ENCODE measurements at places on chromosomes 11 and 22.

GRCh38 chr22:30266445-30267381 lies at the start of gene OSM:
Gene OSM, minus strand, starts transcription at chr22:30266851. Its CDS starts 52 bp downstream, at chr22:30266799.
- DNase-seq: no peak

GRCh38 chr11:19842505-19842904 lies 129.9 kb downstream of the NAV2 start:
- DNase-seq: no peak

- no peak for DNase-seq
Observed at GRCh38 chr11:102829316-102830000, 14.0 kb downstream of the MMP3 start.

DNA sequence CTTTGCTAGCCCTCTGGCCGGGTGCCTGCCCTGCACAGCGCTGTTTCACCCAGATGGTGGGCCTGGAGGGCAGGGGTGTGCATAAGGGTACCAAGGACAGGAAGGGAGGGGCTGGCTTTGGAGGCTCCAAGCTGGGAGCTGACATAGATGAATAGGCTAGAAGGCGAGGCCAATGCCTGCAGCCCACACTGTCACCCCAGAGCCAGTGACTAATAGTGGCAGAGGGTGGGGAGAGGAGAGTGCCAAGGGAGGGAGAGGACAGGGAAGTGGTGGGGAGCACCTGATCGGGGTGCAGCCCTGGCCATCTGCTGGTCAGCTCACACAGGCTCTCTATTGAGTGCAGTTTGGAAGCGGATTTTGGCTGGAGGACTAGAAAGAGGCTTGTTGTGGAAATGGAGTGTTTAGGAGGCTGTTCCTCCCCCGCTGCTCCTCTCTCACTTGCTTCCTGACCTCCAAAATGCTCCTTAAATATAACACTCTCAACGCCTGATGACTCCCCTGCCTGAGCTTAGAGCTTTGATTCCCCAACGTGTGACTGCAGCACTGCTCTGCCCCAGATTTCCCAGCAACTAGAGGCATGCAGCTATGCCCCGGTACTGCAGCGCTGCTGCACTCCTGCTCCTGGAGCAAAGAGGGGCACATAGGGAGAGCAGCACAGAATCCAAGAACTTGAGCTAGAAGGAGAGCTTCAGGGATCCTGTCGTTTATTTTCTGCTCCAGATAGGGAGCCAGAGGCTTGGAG lies 89.2 kb downstream of the GRAMD1B start:
- no peak for DNase-seq

GRCh38 chr11:65118097-65118837 lies 766 bp upstream of the ZNHIT2 start:
- no peak for DNase-seq

DNA sequence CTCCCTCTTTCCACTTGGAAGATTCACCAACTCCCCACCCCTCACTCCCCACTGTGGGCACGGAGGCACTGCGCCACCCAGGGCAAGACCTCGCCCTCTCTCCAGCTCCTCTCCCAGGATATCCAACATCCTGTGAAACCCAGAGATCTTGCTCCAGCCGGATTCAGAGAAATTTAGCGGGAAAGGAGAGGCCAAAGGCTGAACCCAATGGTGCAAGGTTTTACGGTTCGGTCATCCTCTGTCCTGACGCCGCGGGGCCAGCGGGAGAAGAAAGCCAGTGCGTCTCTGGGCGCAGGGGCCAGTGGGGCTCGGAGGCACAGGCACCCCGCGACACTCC lies 397 bp upstream of the CD44 start:
- no peak for DNase-seq

DNA sequence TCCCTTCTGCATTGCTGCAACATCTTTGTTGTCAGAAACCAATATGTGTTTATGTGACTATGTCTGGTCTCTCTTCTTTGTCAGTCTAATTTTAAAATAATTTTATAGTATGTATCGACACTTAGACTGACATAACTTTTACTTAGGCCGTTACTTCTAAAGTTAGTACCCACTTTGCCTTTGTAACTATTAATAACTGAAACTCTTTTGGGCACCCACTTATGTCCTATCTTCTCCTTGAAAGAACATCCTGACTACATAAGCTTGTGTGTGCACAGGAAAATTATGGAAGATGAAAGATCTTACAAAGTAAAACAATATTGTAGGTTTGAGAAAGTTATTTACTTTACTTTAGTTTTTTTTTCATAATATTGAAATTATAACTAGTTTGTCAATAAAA lies 230.4 kb upstream of the CCDC179 start:
- no peak for DNase-seq

- DNase-seq: no peak
Observed at GRCh38 chr11:32231909-32232493, 141.1 kb downstream of the RCN1 start.

GRCh38 chr11:94588366-94588942 lies 21.3 kb downstream of the PIWIL4 start:
- DNase-seq: no peak

GRCh38 chr11:24312464-24313238 lies 184.2 kb upstream of the LUZP2 start:
- peak; percentile 1 for DNase-seq

DNA sequence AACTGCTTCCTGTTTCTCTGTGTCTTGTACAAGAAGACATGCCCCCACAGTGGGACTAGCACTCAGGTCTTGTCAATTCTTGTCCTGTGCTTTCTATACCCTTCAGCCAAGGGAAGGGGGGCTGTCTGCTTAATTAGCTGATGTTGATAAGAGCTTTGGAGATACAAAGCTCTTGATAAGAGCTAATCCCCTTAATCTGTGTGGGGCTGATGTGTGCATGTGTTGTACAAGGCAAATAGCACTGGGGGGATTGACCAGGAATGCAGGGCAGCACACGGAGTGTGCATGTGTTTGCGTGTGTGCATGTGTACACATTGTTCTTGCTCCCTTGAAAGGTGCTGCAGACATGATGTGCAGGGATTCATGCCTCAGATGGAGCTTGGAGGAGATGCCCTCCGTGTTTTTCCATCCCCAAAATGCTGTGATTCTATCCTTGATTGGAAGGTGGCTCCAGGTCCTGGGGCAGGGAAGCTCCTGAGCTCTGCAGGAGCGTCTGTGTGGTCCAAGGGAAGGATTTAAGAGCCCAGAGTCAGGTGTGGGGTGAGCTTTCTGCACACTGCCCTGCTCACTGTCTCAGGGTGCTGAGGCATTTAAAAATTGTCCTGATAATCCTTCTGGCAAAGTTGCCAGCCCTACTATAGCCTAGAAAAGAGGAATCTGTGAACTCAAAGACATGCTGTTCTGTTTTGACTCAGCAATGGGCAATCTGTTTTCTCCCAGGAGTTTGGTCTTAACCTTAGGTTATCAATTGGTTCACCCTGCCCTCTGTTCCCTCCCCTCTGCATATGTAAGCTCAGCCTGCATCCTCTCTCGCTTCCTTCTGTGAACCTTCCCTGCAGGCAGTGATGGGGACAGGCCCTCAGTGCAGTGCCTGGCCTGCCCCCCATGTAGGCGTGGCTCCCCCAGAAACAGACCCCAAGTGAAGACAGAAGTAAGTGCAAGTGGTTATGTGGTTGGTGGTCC lies 102.0 kb downstream of the GRIK4 start:
- DNase-seq: no peak

GRCh38 chr11:125446279-125446678 lies 49.8 kb downstream of the FEZ1 start:
- DNase-seq: no peak

DNA sequence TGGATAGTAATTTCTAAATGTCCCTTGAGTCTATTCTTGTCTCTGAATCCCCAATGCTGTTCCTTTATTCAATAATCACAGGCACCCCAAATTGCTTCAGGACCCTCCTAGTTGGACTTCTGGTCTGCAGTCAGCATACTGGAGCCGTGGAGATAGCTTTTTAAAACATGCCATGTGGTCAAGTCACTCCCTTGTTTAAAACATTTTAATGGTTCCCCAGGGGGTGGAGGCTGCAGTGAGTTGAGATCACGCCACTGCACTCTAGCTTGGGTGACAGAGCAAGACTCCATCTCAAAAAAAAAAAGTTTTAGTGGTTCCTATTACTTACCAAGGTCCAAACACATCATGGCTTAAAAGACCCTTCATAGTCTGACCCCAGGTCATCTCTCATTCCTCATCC lies 220.3 kb downstream of the ADAMTS15 start:
- no peak for DNase-seq

DNA sequence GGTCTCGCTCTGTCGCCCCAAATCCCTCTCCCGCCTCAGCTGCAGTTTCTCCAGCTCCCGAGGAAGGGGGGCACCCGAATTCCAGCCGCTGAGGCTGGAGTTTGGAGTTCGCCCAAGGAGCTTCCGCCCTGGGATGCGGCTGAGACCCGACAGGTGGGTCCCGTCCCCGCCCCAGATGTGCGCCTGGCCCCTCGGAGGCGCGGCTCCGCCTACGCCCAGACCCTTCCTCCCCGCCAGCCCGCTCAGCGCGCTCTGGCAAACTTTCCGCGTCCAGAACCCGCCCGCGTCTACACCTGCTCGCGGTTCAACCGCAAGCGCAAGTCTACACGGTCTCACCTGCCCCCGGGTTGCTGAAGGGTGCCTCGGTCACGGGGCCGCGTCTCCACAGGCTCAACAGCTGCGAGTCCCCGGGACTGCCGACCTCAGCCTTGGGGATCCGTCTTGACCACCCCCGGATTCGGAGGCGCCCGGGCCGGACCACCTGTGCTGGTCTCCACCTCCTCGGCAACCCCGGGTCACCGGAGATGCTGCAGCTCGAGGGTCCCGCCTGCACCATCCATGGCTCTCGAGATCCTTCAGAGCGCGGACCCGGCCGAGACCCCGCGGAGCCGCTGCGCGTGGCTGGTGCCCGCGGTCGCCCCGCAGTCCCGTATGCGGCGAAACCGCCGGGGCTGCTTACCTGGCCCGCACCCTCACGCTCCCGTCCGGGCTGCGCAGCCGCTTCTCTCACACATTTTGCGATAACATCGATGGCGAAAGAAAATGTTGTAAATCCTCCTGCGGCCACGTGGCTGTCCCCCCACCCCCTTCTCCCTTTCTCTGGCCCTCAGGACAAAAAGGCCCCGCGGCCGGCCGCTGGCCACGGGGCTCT lies 63.6 kb downstream of the NFAM1 start:
- DNase-seq: no peak

DNA sequence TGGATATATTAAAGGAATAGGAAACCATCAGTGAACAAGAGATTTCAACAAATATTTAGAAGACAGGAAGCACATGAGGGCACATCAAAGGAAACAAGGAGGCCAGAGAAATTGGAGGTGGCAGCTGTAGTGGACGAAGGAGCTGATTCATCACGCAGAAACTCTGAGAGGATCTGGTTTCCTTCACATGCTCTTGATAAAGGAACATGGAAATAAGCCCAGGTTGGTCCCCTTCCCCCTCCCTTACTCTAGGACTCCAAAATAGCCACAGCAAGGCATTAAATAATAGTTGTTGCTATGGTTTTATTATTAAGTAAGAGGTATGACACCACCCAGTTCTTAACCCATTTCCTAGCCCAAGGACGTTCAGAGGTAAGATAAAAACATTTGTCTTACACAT lies 11.3 kb downstream of the IZUMO1R start:
- no peak for DNase-seq

DNA sequence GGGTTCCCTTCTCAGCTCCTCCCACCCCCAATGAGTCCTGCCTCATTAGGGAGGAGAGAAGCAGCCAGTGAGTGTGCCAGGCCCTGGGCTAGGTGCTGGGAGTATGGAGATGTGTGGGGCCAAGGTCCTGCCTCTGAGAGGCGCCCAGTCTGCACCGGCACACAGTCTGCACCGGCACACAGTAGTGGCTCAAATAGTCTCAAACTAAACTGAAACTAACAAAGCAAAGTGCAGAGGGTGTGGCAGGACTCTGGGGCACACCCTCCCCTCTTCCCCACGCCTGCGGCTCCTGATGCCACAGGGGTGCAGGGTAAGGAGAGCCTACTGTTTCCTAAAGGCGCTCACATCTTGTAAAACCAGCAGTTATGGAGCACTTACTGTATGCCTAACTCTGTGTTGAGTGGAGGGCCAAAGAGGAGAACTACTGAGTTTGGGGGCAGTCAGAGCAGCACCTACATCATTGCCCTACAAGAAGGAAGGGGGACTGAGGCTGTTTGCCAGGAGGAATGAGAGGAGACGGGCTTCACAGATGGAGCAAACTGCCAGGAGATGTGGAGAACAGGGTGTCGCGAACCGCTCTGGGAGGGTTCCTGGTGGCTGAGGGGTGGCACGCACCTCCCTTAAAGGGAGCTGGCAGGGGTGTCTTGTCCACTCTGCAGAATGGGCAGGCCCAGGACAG lies 939 bp upstream of the SH3BP1 start:
- no peak for DNase-seq

DNA sequence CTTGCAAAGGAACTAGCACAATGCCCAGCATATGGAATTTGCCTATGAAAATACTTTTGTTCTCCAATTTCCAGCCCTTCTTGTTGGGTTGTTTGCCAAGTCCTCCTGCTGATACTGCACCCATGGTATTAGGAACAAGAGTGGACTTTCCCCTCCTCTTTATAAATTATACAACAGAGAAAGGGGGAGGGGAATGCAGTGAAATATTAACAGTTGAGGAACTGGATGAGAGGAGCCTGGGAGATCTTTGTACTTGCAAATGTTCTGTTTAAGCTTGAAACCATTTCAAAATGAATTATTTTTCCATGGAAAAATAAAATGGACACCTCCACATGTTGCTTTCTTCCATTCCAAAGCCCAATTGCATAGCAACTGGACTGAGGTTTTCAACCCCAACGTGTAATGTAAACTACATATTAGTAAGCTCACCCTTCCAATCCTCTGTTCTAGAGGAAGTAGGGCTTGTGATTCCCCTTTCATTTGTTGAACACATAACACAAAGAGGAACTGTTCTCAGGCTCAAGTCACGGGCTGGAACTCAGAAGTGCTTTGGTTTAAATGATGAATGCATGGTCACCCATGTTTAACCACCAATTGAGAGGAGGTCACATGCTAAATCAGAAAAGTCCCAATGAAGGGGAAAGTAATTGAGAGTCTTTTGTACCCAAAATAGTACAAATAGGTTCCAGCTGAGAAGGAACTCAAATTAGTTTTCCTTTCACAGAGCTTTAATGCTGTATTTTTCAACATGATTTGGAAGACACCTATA lies 66.2 kb upstream of the ZC3H12C start:
- no peak for DNase-seq

DNA sequence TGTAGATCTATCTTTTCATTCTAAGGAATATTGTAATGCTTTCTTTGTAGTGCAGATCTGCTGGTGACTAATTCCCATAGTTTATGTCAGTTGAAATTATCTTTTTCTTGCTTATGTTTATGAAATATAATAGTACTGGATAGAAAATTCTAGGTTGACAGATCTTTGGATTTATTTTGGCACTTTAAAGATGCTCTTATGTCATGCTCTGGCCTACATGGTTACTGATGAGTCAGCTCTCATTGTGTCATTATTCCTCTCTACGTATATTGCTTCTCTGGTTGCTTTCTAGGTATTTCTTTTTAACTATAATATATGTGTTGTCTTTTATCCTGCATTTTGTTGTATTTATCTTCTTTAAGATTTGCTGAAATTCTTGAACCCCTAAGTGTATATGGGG lies 955.5 kb upstream of the CHORDC1 start:
- DNase-seq: no peak

- DNase-seq: peak; percentile 94
Observed at GRCh38 chr11:107043242-107044006, 25.1 kb upstream of the GUCY1A2 start.

DNA sequence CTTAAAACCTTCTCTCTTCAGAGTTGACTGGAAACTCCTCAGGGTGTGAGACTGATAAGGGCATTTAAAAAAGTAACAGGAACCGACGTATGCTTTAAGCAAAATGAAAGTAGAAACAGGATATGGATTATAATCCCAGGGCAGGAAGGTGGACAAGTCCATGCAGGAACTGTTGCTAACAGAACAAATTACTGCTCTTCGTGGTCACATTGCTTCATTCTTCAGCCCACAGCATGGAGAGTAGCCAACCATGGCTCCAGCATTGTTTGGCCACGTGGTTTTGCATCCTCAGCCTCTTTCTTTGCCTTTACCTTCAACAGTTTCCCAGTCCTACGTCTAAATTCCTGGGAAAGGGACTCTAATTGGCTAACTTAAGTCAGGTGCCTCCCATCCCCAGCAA lies 563.1 kb upstream of the ISX start:
- DNase-seq: no peak

Data from fibroblast of skin of left quadriceps (primary cell).